ENCODE measurements at places on chromosomes 6 and 20. TPM values are rescaled to one million over a fixed set of nuclear protein-coding genes. Genes with fewer than 3 reads are reported as not detected.
A peak's percentile ranks its signal among the peaks of the same experiment; 100 is the strongest.

Gene ZSCAN26
- total RNA-seq: 17.4 TPM

- DNase-seq: no peak
Observed at GRCh38 chr6:111834356-111834755, 38.9 kb downstream of the FYN start.

Gene DUSP15
- total RNA-seq: 3.4 TPM

- DNase-seq: no peak
Observed at GRCh38 chr6:147776631-147777213, 268.2 kb downstream of the SAMD5 start.

GRCh38 chr6:168232062-168232461 lies 87.5 kb downstream of the DACT2 start:
- no peak for DNase-seq

DNA sequence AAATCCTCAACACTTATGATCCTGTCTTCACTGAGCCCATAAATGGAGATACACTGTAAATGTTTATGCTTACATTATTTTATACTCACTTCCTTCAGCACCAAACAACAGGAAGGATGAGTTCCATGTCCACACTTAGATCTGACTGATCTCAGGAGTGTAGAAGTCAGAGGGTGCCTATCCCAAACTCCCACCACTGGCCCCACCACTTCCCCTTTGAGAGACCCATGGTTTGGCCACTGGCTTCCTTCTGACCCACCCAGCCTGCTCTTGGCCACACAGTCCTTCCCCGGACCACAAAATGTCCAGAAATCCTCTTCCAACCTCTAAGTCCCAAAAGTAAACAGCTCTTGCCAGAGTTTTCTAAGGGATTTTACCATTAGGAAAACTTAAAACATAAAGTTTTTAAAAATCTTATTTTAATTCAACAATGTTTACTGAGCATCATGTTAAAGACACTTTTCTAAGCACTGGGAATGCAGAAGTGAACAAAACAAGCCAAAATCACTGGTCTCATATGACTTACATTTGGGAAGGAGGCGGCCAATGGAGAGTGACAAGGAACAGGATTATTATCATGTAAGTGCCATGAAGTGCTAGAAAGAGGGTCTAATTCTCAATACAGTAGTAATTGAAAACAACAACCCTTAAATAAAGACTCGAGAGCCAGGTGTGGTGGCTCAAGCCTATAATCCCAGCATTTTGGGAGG lies 103.8 kb downstream of the NRSN1 start:
- no peak for DNase-seq

- no peak for DNase-seq
Observed at GRCh38 chr20:24914388-24915241, 34.5 kb upstream of the CST7 start.

Gene TDRD6
- total RNA-seq: not detected

GRCh38 chr6:117169781-117170281 lies 95.5 kb upstream of the VGLL2 start:
- peak; percentile 91 for DNase-seq

Gene BCAS1
- total RNA-seq: 0.66 TPM

GRCh38 chr6:80527552-80528052 lies 421.1 kb downstream of the BCKDHB start:
- DNase-seq: no peak

Gene PEX6
- total RNA-seq: 25.1 TPM

Gene RBPJL
- total RNA-seq: not detected

Gene TPX2
- 212 TPM for total RNA-seq

Gene EDN3
- total RNA-seq: not detected

GRCh38 chr20:61037498-61037897 lies 214.6 kb upstream of the CDH4 start:
- DNase-seq: no peak

Gene LY6G5C
- 1.6 TPM for total RNA-seq

DNA sequence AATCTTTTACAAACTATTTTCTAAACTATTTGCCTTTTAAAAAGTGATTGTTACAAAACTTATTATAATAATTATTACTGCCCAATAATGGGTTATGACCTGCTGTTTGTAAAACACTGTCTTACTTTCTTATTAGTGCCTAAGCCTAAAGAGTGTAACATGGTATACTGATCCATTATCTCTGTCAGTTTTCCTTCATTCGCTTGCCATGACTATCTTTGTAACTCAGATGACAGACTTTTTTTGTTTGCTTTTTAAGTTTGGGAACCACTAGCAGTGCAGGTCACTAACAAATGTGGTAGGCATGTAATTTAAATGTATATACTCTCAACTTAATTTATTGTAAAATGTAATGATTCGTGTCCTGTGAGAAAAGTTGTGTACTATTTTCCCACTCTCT lies 9.9 kb upstream of the TFB1M start:
- DNase-seq: no peak

Data from SJSA1 (cell line).